ENCODE measurements at places on chromosomes 16 and 17.

- no peak for DNase-seq
Observed at GRCh38 chr16:85348911-85349334, 236.7 kb upstream of the CIBAR2 start.

- DNase-seq = peak; percentile 43
Observed at GRCh38 chr17:80071116-80071841, 30.1 kb upstream of the GAA start.

DNA sequence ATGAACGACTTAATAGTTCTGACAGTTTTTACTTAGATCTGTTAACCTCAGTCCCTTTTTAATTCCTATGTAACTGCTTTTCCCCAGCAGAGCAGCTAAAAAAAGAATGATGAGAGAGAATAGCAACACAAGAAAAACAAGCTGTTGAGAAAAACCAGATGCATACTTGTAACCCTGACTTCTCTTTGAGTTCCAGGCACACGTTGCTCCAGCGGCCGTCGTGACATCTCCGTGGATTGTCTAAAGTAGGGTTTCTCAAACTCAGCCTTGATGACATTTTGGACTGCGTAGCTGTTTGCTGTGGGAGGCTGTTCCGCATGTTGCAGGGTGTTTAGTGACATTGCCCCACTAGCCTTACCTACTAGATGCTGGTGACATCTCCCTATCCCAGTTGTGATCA lies 324.0 kb downstream of the SNX29 start:
- DNase-seq = no peak

DNA sequence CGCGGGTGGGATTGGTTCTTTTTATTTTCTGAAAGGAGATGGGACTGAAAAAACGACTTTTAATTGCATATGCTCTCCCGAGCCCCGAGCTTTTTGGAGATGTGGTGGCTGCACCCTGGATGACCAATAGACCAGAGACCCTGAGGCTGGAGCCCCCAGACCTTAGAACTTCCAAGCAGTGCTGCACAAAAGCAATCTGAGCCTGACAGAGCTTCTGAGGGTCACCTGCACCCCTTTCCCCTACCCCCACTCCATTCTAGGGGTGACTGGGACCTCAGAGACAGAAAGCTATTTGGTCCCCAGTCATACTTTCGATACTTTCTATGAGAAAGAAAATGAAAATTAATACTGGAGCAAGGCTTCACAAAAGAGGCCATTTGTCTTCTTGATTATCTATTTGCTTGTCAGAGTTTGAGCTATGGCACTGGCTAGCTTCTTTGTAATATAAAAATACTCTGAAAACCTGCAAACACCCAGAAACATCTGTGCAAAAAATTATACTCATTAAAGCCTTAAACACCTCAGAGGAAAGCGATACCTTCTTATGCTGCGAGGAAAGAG lies 3.6 kb downstream of the HOXB4 start:
- DNase-seq = no peak

- DNase-seq = no peak
Observed at GRCh38 chr16:30063278-30063892, 2.2 kb upstream of the ALDOA start.

GRCh38 chr16:22272870-22273650 lies 24.1 kb upstream of the POLR3E start:
- DNase-seq = no peak

- DNase-seq = no peak
Observed at GRCh38 chr16:3215601-3216262, 19.2 kb downstream of the ZNF200 start.

- no peak for DNase-seq
Observed at GRCh38 chr17:9253308-9253707, 232.0 kb downstream of the NTN1 start.

- DNase-seq = peak; percentile 73
Observed at GRCh38 chr17:77882481-77883212, 75.9 kb upstream of the TNRC6C start.
